ENCODE measurements at places on chromosomes 6 and 20.

DNA sequence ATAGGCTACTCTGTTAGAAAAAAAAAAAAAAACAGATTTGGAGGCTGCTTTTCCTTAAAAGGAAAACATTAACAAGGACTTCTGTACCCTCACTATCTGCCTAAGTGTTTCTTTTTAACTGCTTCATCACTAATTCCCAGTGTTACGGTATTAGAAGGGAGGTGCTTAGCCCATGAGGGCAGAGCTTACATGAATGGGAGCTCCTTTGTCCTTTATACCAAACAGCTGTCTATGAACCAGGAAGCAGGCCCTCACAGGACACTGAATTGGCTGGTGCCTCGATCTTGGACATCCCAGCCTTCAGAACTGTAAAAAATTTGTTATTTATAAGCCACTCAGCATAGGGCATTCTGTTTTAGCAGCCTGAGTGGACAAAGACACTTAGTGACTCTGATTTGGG, 215.6 kb upstream of the NRSN1 start:
- no peak for DNase-seq

DNA sequence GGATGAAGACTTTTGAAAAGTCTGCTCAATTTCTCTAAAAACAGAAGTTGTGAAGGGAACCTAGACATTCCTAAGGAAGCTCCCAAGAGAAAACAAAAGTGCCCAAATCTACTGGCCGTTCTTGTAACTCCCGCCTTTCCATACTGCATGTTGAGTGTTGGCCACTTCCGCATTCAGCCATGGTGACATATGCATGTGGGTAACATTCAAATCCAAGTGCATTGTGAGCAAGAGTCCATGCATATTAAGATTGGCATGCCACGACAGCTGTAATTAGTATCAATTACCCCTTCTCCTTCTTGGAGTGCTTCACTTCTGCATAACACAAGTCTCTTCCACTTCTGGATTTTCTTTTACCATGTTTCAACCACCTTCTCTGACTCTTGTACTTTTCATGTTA, 8.4 kb downstream of the SLC35D3 start:
- no peak for DNase-seq

GRCh38 chr20:38728191-38728781, 4.0 kb downstream of the SLC32A1 start:
- no peak for DNase-seq

DNA sequence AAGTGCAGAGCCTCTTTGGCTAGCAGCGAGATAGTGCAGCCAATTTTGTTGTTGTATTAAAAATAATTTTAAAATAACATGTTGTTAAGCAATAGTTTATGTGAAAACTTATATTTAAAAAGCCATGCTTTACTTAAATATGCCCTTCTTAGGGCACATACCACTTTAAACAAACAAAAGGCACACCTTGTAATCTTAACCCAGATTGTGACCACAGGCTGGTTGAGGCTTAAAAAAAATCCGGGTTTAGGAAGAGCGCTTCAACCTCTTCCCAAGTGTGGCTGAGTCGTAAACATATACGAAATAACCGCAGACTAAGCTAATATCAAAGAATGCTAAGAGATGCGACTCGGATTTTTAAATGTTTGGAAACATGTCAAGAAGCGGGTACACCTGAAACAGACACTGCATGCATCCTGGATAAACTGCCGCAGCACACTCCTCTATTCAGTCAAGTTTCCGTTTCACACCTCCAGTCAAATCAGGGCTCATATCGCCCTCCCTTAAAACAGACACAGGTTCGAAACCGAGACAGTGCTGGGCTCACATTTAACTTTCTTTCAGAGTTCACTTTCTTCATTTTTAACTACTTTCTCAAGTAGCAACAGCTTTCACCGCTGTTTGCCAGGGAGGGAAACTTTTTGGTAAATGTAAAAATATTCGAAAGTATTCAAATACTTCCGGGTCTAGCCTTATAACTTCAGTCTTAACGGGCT, 1.5 kb downstream of the DEK start:
- peak; percentile 28 for DNase-seq

DNA sequence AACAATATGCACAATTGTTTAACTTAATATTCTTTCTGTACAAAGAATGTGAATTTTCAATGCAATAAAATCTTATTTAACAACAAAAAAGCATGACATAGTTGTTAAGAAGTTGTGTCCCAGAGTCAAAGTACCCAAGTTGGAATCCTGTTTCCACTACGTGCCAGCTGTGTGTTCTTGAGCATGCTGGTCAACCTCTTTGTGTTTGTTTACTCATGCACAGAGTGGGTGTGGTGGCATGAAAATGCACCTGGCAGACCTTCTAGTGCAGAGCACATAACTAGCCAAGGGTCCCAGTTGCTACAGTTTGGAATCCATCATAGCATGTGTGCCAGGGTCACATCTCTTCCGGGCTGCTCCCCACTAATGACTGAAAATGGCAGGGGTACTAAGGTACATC, 24.7 kb upstream of the MOCS1 start:
- DNase-seq = no peak

DNA sequence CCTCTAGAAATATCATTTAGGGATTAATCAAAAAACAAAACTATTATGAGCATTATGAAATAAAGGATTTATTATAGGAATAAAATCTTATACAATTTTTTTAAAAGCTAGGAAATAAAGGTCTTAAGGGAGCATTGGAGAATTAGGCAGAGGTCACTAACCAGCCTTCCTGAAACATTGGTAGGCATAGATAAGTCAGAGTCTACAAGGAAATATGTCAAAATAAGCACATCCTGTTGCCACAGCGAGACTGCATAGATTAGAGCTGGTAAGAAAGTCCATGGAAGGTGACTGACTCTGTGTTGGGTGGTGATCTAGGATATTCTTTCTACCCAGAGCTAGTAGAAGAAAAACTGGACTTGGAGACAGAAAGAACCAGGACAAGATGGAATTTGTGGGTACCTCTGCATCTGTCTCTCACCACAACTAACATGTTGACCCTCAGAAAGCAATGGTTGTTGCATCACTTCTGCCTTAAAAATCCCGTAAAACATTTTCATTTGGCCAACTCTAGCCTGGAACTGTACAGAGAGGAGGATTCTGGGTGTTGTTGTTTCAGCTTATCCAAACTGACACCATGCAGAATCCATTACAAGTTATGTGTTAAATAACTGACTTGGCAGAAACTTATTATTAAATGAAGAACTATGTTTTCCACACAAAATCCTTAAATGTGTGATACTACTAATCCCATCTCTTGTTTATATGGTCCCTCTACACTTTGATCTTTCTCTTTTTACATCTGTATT, 77.1 kb downstream of the FBXO5 start:
- no peak for DNase-seq

- peak; percentile 29 for DNase-seq
Observed at GRCh38 chr6:41748542-41748941, 1.3 kb upstream of the PGC start.

- DNase-seq = peak; percentile 14
Observed at GRCh38 chr20:18504479-18505060, 3.2 kb upstream of the SEC23B start.

DNA sequence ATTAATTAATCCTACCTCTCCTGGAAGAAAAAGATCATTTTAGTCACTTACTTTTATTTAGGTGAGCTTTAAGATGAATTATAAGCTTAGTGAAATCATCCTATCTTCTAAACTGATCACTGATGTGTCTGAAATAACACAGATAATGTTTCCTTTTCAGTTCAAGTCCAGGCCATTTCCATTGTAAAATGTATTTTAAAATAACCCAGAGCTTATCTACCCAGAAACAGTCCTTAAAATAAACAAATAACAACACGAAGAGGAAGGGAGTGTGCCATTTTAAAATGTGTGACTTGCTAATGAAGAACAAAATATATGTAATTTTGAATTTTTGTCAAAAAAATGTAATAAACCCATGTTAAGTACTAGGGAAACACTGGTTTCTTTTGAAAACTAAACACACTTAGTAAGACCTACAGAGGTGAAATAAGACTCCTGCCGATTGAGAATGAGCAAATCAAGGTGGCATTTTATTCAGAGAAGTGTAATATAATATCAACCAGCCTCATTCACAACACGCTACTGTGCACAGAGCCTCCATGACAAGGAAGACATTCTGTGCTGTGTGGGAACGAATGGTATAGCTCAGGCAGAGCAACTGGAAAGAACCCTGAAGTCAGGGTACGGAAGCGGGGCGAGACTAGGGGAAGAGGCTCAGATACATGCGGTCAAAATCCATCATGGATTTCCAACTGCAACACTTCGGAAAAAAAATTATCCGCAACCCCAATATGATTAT, 7.7 kb downstream of the LRP11 start:
- peak; percentile 50 for DNase-seq

- DNase-seq = peak; percentile 11
Observed at GRCh38 chr6:66599541-66599940, 892.5 kb upstream of the EYS start.

- DNase-seq = peak; percentile 60
Observed at GRCh38 chr6:128491610-128492206, 28.7 kb downstream of the PTPRK start.

- peak; percentile 24 for DNase-seq
Observed at GRCh38 chr20:38658879-38659596, 57.4 kb downstream of the ARHGAP40 start.

DNA sequence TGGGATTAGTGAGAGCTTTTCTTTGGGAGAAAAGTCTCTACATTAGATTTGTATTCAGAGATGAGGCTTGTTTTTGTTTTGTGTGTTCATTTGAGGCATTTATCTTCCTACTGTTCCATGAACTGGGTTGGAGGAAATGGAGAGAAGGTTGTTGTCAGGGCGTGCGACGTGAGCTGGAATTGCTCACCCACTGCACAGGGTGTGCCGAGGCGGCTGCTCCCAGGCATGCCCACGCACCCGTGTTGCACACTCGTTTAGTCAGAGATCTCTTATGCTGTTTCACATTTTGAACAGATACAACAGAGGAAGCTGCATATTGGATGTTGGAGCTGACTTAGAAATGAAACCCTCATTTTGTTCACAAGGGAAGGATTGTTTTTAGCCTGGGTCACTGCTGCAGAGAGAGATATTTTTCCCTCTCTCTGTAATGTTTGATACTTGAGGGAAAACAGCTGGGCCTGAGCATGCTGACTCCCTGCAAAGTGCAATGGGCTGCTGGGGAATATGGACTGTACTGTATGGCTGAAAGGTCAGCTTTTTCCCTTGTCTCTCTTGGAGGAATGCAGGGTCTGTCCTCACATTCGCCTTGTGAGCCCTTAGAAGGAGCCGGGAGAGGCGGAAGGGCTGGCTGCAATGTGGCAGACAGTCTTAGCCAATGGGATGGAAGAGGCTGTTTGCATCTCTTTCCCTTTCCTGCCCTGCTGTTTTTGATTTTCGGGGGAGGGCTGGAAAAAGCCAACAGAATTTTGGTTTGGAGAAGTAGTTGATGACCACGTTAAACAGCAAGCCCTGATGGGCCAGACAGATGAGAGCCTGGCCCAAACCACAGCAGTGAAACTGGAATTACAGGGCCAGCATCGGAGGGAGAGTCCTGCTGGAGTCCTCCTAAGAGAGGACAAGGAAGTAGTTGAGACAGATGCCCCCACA, 170.8 kb downstream of the SASH1 start:
- no peak for DNase-seq

GRCh38 chr20:48220033-48220633, 434.9 kb upstream of the SULF2 start:
- DNase-seq = no peak

- no peak for DNase-seq
Observed at GRCh38 chr6:69647726-69648125, 149.1 kb downstream of the LMBRD1 start.

- no peak for DNase-seq
Observed at GRCh38 chr20:44632103-44632752, 19.3 kb downstream of the ADA start.

DNA sequence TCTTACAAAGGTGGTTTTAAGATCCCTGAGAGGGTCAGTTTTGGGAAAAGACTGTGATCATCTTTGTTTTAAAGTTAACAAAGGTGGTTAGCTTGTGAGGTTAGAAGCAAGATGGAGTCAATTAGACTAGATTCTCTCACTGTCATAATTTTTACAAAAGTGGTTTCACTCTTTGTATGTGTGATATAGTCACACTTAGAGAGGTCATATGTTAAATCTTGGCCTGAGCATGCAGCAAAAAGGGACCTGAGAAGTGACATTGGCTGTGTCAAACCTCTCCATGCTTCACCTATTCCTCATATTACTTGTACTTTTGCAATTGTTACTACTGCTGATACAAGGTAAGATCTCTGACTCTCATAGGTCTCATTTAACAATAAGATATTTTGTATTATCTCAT, 368.0 kb downstream of the TBC1D32 start:
- DNase-seq = no peak

- DNase-seq = peak; percentile 53
Observed at GRCh38 chr6:36296240-36296639, 26.4 kb downstream of the PNPLA1 start.

DNA sequence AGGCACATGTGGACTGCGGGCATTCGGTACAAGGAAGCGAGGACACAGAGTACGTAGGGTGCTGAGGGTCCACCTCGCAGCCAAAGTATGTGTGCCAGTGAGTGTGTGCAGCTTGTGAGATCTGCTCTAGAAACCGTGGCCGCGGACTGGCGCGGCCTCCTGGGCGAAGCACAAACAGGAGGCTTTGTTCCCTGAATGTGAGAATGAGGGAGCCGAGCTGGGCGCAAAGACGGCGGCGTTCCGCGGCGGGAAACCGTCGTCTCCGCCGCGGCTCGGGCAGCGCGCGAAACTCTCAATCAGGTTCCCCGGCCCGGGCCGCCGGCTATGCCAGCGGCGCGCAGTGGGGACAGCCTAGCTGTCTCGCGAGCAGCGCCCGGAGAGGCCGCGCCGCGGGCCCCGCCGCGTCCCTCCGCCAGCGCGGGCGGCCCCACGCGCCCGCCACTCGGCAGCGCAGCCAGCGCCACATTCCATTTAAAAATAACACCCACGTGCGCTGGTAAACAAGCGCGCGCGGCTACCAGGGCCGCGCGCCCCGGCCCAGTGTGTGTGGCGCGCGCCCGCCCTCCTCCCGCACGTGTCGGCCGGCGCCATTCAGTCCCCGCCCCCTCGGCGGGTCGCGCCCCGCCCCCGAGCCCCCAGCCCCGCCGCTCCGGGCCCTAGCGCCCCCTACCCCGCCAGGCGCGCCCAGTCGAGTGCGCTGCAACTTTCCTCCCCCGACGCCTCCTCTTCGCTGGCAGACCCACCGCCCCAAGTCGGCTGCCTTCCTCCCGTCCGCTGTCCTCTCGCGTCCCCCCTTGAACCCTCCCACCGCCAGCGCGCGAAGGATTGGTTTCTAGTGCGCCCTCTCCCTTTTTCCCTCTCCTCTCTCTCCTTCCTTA, 3.0 kb upstream of the FOXO3 start:
- peak; percentile 65 for DNase-seq

DNA sequence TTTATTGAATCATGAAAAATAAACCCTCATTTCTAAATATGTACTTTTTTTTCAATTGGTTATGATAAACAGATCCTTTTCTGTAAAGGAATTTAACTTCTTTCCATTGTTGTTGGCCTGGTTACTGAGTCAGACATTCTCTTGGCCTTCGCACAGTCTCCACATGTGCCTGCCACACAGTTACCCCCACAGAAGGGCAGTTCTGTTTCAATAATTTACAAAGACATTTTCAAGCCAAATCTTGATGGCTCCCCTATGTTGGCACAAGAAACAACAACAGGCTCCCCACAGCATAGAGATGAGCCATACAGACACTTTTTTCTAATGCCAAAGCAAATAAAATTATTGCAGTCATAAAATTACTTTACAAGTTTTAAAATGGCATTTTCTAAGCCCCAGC, 55.6 kb upstream of the BEND6 start:
- DNase-seq = peak; percentile 71
